ENCODE measurements at places on chromosomes 7 and 10. TPM values are rescaled to one million over a fixed set of nuclear protein-coding genes. Genes with fewer than 3 reads are reported as not detected.

The EIF5AL1 gene
- 0.98 TPM for total RNA-seq

The CPXM2 gene
- under 0.01 TPM for total RNA-seq

The FAM131B gene
- total RNA-seq = 1.6 TPM

The ACTA2 gene
- total RNA-seq = 37.1 TPM

The KCNK18 gene
- not detected for total RNA-seq

The LIPJ gene
- total RNA-seq = 0.73 TPM

The CALY gene
- total RNA-seq = not detected

The TSPAN33 gene
- total RNA-seq = not detected

The TEX36 gene
- not detected for total RNA-seq

The ZNF239 gene
- total RNA-seq = 6.3 TPM

The OPN4 gene
- total RNA-seq = not detected

The PPIA gene
- total RNA-seq = 2,881 TPM

The ACTL6B gene
- total RNA-seq = not detected

The GIMAP6 gene
- under 0.01 TPM for total RNA-seq

The WBP1L gene
- 34.4 TPM for total RNA-seq

The FAM13C gene
- not detected for total RNA-seq

The MBL2 gene
- not detected for total RNA-seq

The MDFIC gene
- total RNA-seq = 44.8 TPM

The IFIT1B gene
- total RNA-seq = not detected

The PTPN20 gene
- 0.98 TPM for total RNA-seq

The AKR1D1 gene
- total RNA-seq = not detected

The TMEM213 gene
- not detected for total RNA-seq

The COPS6 gene
- total RNA-seq = 65.9 TPM

The PLPP4 gene
- total RNA-seq = not detected

The CADPS2 gene
- 12.5 TPM for total RNA-seq

The ADAM12 gene
- total RNA-seq = 142 TPM

The LRRC17 gene
- total RNA-seq = 9.6 TPM

The HOXA6 gene
- total RNA-seq = 8.8 TPM

The CFAP43 gene
- under 0.01 TPM for total RNA-seq

The ADCK2 gene
- total RNA-seq = 25.7 TPM

The EN2 gene
- total RNA-seq = not detected

The LRRC4 gene
- total RNA-seq = under 0.01 TPM

The GIMAP4 gene
- not detected for total RNA-seq

The UPF2 gene
- total RNA-seq = 11.4 TPM

The COBL gene
- under 0.01 TPM for total RNA-seq

The NEURL1 gene
- total RNA-seq = 0.39 TPM

The LIPN gene
- total RNA-seq = not detected

The MRPS33 gene
- total RNA-seq = 26.0 TPM

The TMEM176A gene
- total RNA-seq = not detected

The UPK3B gene
- total RNA-seq = not detected

The C10orf53 gene
- total RNA-seq = not detected

The PGAM2 gene
- total RNA-seq = 0.37 TPM

The FGF8 gene
- total RNA-seq = not detected

The VENTX gene
- not detected for total RNA-seq

The C10orf105 gene
- under 0.01 TPM for total RNA-seq

The KIF20B gene
- 9.9 TPM for total RNA-seq

The NUPR2 gene
- not detected for total RNA-seq

The DNAH11 gene
- under 0.01 TPM for total RNA-seq

The NACAD gene
- 0.78 TPM for total RNA-seq

The PRPS1L1 gene
- total RNA-seq = not detected

The OGDH gene
- total RNA-seq = 109 TPM

The STEAP4 gene
- 477 TPM for total RNA-seq

The VPS37D gene
- 2.9 TPM for total RNA-seq

The CFAP58 gene
- total RNA-seq = 0.37 TPM

The GPR146 gene
- 0.78 TPM for total RNA-seq

The EGR2 gene
- total RNA-seq = under 0.01 TPM

The BEND7 gene
- total RNA-seq = 1.5 TPM

The CCDC172 gene
- not detected for total RNA-seq

Measured in subcutaneous preadipocyte (primary cell).